ENCODE measurements at places on chromosomes 1 and 21. TPM values are rescaled to one million over a fixed set of nuclear protein-coding genes. Genes with fewer than 3 reads are reported as not detected.
A peak's percentile ranks its signal among the peaks of the same experiment; 100 is the strongest.

DNA sequence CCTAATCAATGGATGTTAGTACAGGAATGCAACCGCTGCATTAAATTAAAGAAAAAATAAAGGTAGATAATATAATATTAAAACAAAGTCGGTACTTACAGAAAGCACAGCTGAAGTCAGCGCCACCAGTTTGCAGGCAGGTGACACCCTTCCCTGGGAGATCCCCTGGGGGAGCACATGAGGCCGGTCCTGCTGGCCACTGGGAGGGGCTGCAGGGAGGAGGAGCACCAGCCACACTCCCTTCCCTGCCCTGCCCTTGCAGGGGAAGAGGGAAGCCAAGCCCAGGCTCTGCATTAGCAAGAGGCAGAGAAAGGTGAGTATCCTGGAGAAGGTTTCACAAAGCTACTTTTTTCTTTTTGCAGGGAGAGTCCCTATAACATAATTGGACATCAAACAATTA, 507.0 kb downstream of the AJAP1 start:
- no peak for DNase-seq

- no peak for DNase-seq
Observed at GRCh38 chr1:99365545-99365944, 101.3 kb downstream of the PLPPR4 start.

DNA sequence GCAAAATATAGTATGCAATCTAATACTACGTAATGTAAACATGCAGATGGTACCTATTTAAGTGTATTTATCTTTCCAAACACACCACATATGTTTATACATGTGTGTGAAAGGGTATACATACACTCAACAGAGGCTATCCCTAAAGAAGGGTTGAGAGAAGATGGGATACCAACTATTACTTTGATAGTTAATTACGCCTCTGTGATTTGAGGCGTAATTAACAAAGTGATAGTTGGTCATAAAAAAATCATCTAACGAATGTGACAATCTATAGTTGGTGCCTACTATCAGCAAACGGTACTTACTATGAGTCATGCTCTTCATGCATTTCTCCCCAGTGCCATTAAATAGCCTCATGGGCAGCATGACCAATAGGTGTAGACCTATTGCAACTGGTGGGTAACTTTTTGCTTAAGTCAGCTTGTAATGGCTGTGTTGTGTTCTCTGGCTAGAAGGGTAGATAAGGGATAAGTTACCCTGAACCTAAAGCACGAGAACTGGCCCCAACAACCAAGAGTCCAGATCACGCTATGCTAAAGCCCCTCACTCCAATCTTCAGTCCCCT, 15.3 kb downstream of the RCAN1 start:
- DNase-seq, result no peak

DNA sequence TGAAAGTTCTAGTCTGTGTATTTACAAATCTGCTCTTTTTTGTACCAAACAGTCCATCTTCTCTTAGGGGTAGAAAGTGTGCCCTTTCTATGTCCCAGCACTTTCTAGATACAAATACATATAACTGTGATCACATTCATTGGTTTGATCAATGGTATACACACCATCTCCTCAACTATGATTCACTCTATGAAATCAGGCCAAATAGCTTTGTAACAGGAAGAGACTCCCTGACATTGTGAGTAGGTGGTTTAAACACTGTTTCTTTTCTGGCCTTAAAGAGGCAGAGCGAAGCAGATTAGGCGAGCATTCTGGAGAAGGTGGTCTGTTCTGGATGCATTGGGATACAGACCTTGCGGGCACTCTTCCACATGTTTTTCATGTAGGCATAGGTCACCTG, 39.3 kb upstream of the EXOSC10 start:
- DNase-seq, result no peak

DNA sequence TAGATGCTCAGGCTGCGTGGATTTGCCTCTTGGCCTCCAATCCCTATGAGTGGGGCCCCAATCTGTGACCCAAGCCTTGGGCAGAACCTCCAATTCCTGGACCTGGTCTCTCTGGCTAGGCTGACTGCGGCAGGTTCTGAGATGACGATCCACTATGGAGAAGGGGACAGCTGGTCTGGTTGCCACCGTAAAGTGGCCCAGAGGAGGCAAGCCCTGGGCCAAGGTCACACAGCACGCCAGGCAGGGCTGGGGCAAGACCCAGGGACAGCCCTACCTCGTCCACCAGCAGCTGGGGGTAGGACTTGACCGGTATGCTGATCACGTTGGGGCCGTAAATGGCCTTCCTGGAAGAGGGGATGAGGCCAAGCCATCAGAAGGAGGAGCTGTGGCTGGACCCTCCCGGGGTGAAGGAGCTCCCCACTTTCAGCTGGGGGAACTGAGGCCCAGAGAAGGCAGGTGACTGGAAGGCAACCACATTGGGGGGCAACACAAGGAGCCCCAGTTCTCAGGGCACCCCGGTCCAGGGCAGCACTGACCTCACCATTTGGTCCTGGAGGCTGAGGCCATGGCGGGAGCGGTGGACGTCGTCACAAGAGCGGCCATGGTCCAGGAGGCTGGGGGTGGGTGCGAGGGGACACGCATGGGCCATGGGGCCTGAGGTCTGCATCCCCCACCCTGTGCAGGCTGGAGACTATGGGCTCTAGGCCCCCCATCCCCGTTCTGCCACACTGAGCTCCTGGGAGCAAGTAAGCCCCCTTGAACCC, 9.8 kb downstream of the ATP13A2 start:
- DNase-seq, result no peak

- DNase-seq, result no peak
Observed at GRCh38 chr1:17688217-17688810, 66.8 kb upstream of the ACTL8 start.

DNA sequence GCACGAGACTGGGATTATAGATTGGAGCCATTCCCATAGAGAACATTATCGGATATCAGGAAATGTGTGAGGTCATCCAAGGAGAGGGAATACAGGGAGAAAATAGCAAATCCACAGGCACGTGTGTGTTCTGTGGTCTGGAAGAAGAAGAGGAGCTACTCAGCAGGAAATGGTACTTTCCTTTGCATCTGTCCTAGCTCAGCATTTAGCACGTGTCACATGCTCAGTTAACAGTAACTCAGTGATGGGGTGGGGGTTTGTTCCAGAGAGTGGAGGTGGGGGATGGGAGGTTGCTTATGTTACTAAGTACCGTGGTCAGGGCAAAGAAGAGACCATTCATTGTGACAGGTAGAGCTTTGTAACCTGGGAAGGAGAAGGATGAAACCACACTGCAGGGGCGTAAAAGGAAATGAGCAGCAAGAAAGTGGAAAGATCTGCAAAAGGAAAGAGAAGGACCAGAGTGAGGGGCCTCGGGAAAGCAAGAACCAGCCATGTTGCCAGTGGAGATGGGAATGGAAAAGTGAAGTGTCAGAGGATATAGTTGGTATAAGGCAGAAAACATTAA, 100.4 kb downstream of the ATP5PO start:
- DNase-seq, result no peak

DNA sequence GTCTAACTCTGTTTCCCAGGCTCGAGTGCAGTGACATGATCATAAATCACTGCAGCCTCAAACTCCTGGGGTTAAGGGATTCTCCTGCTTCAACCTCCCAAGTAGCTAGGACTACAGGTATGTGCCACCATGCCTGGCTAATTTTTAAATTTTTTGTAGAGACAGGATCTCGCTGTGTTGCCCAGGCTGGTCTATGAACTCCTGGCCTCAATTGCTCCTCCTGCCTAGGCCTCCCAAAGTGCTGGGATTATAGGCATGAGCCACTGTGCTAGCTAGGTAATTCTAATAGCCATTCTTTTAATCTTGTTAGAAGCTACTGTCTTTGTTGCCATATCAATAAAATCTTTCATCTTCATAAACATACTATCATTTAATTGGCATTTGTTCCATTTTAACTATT, 13.8 kb upstream of the MAST2 start:
- no peak for DNase-seq

DNA sequence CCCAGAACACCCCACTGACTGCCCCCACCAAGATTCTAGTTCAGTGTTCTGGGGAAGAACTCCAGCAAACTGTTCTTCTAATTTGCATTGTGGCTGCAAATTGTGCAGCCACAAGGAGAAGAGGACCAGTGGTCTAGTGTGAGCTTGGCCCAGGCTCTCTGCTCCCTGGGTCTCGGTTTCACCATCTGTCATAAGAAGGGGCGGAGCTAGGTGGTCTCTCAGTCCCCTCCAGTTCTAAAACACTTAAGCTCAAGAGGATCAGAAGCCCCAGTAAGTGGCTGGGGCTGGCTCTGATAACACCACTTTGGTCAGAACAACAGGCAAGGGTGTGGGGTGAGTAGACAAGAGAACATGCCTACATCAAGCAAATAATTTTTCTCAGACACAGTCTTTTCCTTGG, 99.9 kb downstream of the BEND5 start:
- no peak for DNase-seq

DNA sequence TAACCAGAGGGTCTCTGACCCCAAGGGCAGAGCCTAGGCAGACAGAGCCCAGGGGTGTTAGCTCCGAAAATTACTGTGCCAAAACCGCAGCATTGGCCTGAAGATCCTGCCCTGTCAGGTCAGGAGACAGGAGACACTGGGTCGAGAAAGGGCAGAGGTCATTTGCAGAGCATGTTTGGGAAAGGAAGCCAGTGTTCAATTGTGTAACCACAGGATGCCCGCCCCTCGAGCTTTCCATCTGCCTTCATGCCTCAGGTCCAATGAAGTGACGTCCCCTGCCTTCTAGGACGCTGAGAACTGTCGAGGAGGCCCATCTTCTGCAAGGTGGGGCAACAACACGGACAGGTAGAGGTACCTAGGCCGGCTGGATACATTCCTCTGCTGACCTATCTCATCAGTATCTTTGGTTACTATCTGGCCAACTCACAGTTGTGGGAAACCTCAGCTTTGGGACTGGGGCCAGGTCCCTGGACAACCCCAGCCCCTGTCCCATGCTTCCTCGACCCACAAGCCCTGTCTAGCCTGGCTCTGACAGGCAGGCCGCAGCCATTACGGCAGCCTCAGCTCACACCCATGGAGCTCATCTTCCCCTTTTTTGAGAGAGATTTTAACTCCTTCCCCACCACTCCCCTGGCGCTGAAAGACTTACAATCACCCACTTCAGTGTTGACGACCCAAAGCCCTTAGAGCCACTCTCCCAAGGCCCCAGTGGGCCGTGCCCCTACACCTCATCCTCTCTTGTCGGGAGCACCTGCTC, 1.3 kb downstream of the ARL8A start:
- DNase-seq, result no peak

- DNase-seq, result no peak
Observed at GRCh38 chr1:225425201-225425786, 2.5 kb downstream of the LBR start.

DNA sequence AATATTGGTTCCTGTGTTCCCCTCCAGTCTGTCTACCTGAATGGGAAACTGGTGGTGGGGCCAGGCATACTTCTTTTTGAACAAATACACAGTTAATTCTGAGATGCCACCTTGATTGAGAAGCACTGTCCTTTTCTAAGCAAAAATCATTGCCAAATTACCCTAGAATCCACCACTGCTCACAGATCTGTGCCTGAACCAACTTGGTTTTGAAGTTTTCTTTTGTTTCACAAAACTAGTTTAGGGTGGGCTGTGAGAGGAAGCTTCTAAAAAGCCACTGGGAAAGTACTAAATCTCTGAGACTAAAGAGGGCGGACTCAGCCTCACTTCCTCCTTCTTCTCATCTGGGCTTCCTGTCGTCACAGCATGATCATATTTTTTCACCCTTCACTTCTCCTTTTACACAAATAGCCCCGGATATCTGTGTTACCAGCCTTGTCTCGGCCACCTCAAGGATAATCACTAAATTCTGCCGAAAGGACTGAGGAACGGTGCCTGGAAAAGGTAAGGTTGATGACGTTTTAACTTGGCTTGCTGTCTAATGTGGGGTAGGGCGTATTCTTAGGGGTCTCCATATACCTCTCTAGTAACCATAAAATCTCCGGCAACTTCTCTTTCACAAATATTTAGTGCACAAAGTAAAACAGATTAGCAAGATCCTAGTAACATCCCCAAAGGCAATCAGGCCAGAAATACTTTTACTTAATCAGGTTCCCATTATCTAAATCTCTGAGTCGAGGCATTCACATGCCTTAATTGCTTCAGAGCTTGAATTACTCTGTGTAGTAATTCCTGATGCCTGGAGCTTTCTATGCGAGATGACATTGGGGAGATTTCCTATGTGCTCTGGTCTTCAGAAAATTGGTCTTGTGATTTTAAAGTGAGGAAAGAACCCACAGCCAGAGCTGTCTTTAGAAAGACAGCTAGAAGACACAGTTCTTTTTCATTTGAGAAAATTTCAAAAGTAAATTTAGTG, at the start of gene CD53:
TSS of gene CD53 (plus strand) at position 404 of the 976 bp plus-strand sequence. CDS start 18,261 bp downstream, outside the sequence.
- DNase-seq, result peak; percentile 29

GRCh38 chr1:45340816-45341466, 701 bp upstream of the MUTYH start:
- DNase-seq, result no peak

GRCh38 chr1:218090459-218090858, 194.6 kb upstream of the RRP15 start:
- DNase-seq, result no peak

- peak; percentile 25 for DNase-seq
Observed at GRCh38 chr1:15950302-15950701, 25.6 kb downstream of the ZBTB17 start.

DNA sequence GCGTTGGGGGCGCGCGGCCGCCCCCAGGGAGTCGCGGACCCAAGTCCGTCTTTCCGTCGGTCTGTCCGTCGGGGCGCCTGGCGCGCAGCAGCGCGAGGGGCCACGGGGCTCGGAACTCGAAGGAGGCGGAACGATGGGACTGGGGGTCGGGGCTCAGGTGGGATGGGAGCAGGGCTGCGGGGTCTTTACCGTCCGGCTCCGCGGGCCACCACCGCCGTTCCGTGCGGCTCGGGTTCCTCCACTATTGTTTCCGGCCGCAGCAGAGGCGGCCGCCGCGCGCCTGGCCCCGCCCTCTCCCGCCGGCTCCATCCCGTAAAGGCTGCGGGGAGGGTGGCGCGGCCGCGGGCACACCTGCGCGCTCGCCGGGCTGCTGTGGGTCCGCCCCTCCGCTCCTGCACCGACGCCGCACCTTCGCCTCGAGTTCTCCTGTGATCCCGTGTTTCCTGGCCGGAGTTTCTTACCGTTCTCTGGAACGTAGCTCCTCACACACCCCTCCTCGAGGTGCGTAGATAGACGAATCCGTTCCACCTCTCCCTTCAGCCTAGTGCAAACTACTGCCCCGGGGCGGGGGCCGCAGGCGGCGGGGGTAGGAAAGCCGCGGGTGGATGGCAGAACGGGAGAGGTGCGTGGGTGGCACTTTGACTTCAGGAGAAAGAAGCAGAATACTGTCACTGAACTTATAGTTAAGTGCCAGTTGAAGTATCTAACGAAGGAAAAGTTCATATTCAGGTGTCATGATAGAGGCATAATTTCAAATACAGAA, at the start of gene C21orf91:
TSS of gene C21orf91 (minus strand) at position 243 of the 763 bp plus-strand sequence. CDS start 1,038 bp downstream, outside the sequence.
- peak; percentile 76 for DNase-seq

- DNase-seq, result no peak
Observed at GRCh38 chr1:186682736-186683135, 2.5 kb upstream of the PTGS2 start.

EFCAB7 gene
- total RNA-seq, result 9.4 TPM

MED8 gene
- total RNA-seq, result 13.7 TPM

F11R gene
- 13.5 TPM for total RNA-seq

S100A4 gene
- total RNA-seq, result 1,018 TPM

SELE gene
- total RNA-seq, result not detected

NPR1 gene
- not detected for total RNA-seq

MPC2 gene
- 42.3 TPM for total RNA-seq

NUAK2 gene
- total RNA-seq, result 8.6 TPM

HES4 gene
- total RNA-seq, result 9.6 TPM

FAM163A gene
- total RNA-seq, result 0.10 TPM

PRAMEF33 gene
- total RNA-seq, result not detected
